ENCODE measurements at places on chromosomes 13 and 19. TPM values are rescaled to one million over a fixed set of nuclear protein-coding genes. Genes with fewer than 3 reads are reported as not detected.

The CEBPA gene
- 1.7 TPM for total RNA-seq

The LILRA6 gene
- not detected for total RNA-seq

The ATP4A gene
- total RNA-seq, result not detected

The LRRC63 gene
- not detected for total RNA-seq

The HTR2A gene
- total RNA-seq, result 1.2 TPM

The CCDC70 gene
- not detected for total RNA-seq

The DIAPH3 gene
- total RNA-seq, result 8.8 TPM

The TEX101 gene
- not detected for total RNA-seq

The ETV2 gene
- 3.4 TPM for total RNA-seq

The ZNF793 gene
- 1.5 TPM for total RNA-seq

The CDX2 gene
- not detected for total RNA-seq

The JSRP1 gene
- total RNA-seq, result not detected

The MYH14 gene
- total RNA-seq, result not detected
